Kidney epithelial cell (primary cell): ENCODE measurements at places on chromosomes 7 and 10. TPM values are rescaled to one million over a fixed set of nuclear protein-coding genes. Genes with fewer than 3 reads are reported as not detected.

DNA sequence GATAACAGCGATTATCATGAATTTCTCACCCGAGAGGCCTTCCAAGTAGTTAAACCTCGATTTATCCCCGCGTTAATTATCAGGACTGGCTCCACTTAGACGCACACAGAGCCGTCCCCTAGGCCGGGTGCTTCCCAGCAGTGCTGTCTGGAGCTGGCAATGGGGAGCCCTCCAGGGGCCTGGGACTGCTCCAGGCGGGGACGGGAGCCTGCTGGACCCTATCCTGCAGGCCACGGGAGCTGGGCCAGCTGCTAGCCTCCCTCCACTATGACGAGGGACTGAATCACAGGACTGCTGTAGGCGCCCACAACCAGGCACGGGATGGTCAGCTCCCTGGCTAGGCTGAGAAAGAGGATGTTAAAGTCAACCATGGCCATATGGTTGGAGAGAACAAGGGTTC is 229.1 kb downstream of the ELFN1 start:
- no peak for DNase-seq

DNA sequence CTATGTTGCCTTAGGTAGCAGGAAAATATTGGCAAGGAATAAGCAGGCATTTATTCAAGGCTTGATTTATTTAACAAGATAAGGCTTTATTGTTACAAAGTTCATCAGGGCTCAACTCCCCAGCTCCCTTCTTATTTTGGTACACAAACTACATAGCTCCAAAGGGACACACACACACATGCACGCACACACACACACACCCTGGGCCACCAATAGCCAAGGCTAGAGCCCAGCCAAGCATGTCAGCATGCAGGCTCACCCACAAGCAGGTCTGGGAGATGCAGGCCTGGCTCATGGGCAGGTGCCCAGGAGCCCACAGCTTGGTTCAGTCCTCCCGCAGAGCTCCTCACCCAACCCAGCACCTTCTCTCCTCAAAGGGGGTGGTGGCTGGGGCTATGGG is 23.4 kb downstream of the LEP start:
- DNase-seq, result no peak

GRCh38 chr7:112646783-112647182 is 143.4 kb downstream of the TMEM168 start:
- no peak for DNase-seq

DNA sequence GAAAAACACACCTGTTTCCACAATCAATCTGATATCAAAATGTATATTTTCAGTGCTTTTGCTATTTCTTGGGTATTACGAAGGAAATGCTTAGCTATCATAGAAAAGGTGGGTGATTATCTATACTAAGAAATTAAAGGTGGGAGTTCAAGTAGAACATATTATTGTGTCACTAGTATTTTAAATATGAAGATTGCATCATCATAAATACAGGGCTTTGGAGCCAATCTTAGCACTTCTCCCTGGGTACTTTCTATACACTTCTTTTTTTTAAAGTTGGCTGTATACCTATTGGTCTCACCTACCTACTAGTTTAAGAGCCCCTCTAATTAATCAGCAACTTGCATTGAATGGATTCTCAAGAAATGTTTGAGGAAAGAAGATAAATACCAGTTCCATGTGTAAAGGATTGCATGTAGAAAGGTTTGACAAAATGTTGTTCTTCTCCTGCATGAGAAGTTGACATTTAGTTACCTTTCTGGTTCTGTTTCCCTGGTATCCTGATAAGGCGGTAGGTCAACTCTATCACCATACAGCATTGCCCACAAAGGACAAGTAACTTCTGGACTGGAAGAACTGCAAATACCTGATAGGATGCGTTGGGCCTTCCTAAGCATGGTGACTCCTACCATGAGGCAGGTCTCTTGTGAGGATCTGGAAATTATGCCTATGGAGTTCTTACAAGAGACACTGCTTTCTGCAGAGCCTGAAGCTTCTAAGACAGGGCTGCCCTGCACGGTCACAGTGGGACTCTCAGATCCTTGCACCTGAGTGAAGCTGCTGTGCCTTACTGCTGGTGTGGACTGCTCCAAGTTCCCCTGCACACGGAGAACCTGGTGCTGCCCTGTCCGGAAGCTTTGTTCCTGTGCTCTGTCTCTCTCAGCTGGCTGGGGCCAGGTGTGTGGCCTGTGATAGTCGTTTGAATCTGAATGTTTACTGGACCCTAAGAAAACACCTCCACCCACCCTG is 32.1 kb upstream of the PDSS1 start:
- DNase-seq, result no peak

DNA sequence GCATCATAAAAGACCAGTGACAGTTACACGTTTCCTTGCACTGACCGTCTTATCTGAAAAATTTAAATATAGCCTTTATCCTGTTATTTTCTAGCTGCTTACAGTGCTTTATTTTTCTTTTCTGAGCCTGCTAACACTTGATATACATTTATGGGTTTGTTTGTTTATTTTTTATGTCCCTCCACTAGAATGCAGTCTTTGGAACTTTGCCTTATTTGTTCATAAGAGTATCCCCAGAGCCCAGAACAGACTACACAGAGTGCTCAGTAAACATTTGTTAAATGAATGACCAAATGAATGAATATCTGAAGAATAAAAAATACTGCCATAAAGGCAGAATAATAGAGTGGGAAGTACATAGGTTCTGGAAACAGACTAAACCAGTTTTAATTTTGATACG is 202.3 kb upstream of the LRRN3 start:
- DNase-seq, result no peak

Gene PSD
- 2.0 and 3.8 TPM in 2 replicates for total RNA-seq

GRCh38 chr7:26490640-26491624 is 199.3 kb downstream of the SNX10 start:
- DNase-seq, result no peak

DNA sequence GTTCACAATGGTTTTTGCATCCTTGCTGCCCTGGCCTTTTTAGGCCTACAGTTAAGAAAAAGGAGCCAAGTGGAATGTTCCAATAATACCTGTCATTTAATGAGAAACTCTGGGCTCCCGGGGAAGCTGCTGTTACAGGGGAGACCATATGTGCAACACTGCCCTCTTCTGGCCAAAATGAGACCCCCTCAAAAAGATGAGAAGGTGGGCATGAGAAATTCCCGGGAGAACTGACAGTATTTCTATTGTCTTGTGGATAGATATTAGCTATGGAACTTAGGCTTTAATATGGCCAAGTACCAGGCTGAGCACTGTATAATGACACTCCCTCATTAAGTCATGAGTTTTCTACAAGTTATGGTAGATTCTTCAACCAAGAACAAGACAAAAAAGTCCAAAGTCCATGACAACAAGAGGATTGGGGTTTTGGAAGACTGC is 99.4 kb downstream of the CCDC3 start:
- DNase-seq, result peak; percentile 5

DNA sequence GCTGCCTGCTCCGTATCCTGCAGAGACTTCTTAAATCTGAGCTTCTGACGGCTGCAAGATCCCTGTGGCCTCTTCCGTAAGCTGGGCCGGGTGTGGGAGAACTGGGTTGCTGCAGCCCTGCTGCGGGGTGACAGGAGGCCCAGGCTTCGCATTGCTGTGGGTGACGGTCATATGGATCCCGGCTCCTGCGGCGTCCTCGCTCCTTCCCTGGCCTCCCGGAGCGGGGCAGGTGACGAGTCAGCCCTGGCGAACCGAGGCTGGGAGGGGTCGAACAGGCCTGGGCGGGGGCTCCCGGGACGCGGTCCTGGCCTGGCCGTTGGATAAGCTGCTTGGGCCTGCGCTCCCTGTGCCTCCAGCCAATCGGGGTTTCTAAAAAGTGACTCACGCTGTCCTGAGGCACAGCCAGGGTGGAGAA is 7.8 kb upstream of the UBE2D1 start:
- no peak for DNase-seq

GRCh38 chr10:11359869-11360268 is 251.6 kb downstream of the USP6NL start:
- no peak for DNase-seq

Gene GOT1
- total RNA-seq, result 57.6 and 73.7 TPM in 2 replicates

Gene LOXL4
- 5.7 and 6.1 TPM in 2 replicates for total RNA-seq

Gene LIPF
- total RNA-seq, result not detected in 2 replicates

Gene MSS51
- 0.54 and 0.55 TPM in 2 replicates for total RNA-seq

GRCh38 chr10:27531336-27531847 is 27.3 kb downstream of the RAB18 start:
- no peak for DNase-seq

DNA sequence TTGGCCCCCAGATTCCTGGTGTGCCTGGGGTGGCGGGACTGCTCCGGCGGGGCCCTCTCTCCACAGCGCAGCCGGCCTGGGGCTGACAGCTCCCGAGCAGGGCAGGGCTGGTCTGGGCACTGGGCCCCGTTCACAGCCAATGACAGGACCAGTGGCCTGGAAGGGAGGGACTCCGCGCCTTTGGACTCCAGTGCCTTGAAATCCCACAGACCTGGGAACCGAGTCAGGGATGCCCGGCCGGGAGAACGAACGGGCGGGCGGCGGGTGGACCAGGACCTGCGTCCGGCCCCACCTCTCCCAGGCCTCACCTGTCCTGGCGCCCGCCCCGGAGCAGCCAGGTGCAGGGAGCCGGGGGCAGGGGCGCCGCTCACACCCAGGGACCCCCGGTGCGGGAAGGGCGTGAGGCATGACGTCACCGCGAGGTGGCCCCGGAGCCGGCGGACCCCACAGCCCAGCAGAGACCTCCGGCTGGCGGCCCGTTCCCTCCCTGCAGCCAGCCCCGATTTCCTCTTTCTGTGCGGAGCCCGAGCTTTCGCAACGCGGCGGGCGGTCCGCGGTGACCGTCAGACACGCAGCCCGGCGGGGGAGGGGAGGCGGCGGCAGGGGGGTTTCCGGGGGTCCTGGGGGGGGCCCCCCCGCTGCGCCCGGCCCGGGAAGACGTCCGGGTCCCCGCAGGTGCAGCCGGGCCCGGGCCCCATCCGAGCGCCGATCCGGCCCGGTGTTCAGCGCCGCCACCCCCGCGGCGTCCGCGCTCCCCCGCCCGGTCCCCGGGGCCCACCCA is 743 bp downstream of the ADAP1 start:
- DNase-seq, result no peak

- no peak for DNase-seq
Observed at GRCh38 chr7:7688956-7689355, 29.5 kb downstream of the RPA3 start.

DNA sequence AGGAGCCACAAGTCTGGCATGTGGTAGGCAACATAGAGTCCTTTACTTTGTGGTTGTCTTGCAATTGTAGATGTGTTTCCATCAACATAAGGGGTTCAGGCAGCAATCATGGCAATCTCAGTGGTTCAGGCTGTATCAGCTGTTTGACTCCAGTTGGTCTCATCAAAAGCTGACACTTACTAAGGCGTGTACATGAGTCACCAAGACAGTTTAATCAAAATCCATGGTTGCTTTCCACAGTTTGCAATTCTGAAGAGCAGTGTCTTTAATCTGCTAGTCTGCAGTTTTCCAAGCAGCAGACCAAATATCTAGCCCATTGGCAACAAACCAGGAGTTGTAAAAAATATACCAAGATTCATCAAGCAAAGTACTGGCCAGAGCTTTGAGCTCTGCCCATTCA is 210.2 kb downstream of the MDFIC start:
- DNase-seq, result no peak

Gene PIK3AP1
- 8.9 and 10.5 TPM in 2 replicates for total RNA-seq

Gene GNAI1
- 17.7 and 21.6 TPM in 2 replicates for total RNA-seq

DNA sequence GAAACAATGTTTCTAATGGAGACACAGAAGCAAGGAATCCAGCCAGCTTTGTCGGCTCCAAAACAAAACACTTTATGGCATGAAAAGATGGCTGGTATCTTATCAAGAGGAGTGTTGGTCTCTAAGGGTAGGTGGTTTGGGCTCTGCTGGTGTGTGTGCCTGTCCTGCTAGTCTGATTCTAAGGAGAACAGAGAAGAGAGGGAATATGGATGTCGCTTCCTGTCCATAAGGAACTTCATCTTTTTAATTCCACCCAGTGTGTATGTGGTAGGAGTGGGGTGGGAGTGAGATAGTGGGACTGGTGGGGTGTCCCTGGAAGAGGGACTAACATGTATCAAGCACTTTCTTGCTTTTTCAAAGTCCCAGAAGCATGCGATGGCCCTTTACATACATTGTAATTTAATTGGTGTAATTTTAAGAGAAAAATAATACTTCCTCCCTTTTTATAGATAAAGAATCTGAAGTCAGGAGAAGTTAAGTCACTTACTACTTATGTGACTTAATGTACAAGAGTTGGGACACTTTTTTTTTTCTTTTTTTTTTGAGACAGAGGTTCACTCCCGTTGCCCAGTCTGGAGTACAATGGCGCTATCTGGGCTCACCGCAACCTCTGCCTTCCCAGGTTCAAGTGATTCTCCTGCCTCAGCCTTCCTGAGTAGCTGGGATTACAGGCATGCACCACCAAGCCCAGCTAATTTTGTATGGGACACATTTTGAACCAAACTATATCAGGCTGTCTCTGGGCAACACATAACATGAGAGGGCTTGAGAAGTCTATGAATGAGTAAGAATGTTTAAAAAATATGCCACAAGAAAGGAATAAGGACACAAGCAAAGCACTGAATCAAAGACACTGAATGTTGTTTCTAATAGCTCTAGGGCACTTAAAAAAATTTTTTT is 18.8 kb downstream of the NT5C3A start:
- no peak for DNase-seq
